ENCODE measurements at places on chromosomes 16 and 17.

DNA sequence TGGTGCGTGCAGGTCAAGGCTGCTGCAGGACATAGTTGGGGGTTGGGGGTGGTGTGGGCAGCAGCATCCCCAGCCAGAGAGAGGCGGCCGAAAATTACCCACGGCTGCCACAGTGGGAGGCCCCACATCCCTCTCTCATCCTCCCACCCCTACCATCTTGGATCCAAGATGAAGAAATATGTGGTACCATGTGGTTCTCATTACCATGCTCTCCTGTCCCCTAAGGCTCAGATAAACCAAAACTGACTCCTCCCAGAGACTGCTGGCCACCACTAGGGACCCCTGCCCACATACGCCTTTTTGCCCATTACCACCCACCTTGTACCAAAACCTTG is 120.4 kb downstream of the HIC1 start:
- no peak overlapping the region for H3K4me3 ChIP-seq
- peak overlapping the region; percentile 47 for H3K27ac ChIP-seq
- peaks cover 53% of the 10 kb centered on the region for H3K36me3 ChIP-seq
- H3K4me1 ChIP-seq: peaks cover 39% of the 10 kb centered on the region
- no peaks in the 10 kb centered on the region for H3K27me3 ChIP-seq
- no peak for DNase-seq

GRCh38 chr17:4313221-4314114 is 49.7 kb upstream of the ANKFY1 start:
- peaks cover 19% of the 10 kb centered on the region for H3K4me1 ChIP-seq
- H3K27me3 ChIP-seq: no peaks in the 10 kb centered on the region
- H3K4me3 ChIP-seq: no peak overlapping the region
- no peaks in the 10 kb centered on the region for H3K36me3 ChIP-seq
- H3K27ac ChIP-seq: no peak overlapping the region
- no peak for DNase-seq

- peak; percentile 43 for DNase-seq
- no peaks in the 10 kb centered on the region for H3K36me3 ChIP-seq
- H3K27ac ChIP-seq: no peak overlapping the region
- no peaks in the 10 kb centered on the region for H3K4me1 ChIP-seq
- peaks cover 3% of the 10 kb centered on the region for H3K27me3 ChIP-seq
Measured at GRCh38 chr16:71311553-71312158, 22.5 kb upstream of the CMTR2 start.

DNA sequence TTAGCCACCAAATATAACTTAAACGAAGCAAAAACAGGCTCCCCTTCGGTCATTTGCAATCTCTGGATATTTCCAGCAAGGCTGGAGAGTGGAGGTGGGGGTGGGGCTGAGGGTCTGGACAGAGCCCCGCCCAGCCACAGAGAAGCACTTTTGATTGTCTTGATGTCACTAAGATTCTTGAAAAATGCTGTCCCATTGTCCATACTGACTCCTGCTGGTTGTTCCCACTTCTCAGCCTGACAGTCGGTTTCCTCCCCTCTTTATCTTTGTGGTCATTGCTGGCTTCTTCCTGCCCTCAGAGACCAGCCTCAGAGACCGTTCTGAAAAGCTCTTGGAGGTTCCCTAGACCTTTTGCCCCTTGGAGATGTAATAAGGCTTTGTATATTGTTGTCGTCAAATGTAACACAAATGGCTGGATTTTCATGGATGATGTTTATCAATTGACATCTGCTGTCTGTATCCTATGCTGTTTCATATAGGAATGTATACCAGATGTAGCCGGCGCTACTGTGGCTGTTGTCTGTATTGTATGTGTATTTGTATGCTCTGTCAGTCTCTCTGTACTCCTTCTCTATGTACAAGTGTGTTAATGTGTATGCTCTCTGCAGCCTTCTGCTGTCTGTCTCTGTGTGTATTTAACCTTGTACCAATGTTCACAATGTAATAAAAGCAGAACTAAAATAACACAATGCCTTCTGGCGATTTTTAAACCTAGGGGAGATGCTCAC is 94.8 kb upstream of the DNAH9 start:
- H3K36me3 ChIP-seq: no peaks in the 10 kb centered on the region
- no peaks in the 10 kb centered on the region for H3K4me1 ChIP-seq
- no peaks in the 10 kb centered on the region for H3K27me3 ChIP-seq
- no peak for DNase-seq
- no peak overlapping the region for H3K4me3 ChIP-seq
- H3K27ac ChIP-seq: no peak overlapping the region

DNA sequence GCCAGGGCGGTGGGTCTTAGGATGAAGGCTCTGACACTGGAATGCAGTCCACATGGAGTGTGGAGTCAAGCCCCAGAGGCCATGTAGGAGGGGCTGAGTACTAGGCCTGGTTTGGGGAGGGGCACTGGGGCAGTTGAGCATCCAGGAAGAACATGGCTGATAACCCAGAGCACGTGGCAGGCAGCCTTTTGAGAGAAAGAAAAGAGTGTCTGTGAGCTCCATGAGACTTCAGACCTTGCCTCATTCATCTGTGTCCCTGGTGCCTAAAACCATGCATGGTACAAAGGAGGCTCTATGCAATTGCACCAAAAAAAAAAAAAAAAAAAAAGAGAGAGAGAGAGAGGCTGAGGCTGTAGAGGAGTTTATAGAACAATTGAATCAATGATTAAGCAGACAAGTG is 14.6 kb downstream of the SLC46A1 start:
- H3K27me3 ChIP-seq: no peaks in the 10 kb centered on the region
- H3K27ac ChIP-seq: no peak overlapping the region
- no peak overlapping the region for H3K4me3 ChIP-seq
- no peaks in the 10 kb centered on the region for H3K4me1 ChIP-seq
- peaks cover 35% of the 10 kb centered on the region for H3K36me3 ChIP-seq

DNA sequence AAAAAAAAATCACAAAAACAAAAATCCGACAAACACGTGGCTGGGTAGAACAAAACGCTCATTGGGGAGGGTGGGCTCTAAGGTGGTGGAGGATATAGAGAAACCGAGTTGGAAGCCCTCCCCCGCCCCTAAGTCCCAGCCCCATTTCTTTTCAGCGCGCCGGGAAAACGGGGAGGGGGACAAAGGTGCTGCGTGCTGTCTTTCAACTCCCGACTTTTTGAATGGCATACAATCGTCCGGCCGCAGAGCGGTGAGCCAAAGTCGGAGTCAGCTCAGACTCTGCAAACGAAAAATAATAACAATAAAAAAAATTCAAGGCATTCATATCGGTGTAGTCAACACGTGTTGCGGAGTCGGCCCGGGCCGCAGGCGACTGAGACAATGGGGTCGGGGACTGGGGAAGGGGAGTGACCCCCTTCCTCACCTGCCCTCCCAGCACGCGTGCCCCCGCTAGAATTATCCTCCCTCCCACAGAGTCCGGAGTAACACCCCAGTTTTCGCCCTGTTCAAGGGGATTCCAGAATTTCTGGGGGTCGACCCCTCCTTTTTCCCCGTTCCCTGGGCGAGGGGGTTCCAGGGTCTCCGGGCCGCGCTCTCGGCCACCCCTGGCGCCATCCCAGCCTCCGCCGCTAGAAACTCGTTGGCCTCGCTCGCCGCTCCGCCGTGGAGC is 1.7 kb upstream of the IGF2BP1 start:
- H3K36me3 ChIP-seq: peaks cover 1% of the 10 kb centered on the region
- H3K4me1 ChIP-seq: peaks cover 32% of the 10 kb centered on the region
- peak overlapping the region; percentile 16 for H3K4me3 ChIP-seq
- H3K27me3 ChIP-seq: peaks cover 85% of the 10 kb centered on the region

DNA sequence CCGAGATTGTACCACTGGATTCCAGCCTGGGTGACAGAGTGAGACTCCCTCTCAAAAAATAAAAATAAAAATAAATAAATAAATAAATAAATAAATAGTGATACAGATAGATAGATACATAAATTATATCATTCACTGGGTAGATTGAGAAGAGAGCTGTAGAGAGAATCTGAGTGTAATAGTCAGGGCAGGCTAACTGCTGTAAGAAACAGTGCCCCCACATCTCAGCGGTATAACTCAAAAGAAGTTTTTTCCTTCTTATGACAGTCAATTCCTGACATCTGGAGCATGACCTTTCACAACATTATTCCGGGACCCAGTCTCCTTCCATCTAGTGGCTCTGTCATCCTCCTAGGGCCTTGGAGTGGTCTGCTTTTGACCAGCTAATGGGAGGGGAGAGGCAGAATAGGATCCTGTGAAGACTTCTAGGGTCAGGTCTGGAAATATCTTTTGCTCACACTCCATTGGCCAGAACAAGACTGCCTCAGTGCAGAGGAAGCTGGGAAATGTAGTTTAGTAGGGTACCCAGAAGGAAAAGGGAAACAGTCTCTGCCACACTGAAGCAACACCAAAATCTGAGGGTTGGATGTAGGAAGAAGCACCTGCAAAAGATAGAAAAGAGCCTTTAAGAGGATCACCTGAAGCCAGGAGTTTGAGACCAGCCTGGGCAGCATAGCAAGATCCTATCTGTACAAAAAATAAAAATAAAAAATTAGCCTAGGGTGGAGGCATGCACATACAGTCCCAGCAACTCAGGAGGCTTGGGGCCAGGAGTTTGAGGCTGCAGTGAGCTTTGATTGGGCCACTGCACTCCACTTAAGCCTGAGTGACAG is 3.0 kb upstream of the QPRT start:
- DNase-seq: peak; percentile 33
- no peak overlapping the region for H3K27ac ChIP-seq
- peaks cover 18% of the 10 kb centered on the region for H3K36me3 ChIP-seq
- peaks cover 40% of the 10 kb centered on the region for H3K4me1 ChIP-seq

- peaks cover 58% of the 10 kb centered on the region for H3K4me1 ChIP-seq
- H3K27ac ChIP-seq: peak overlapping the region; percentile 98
- peaks cover 3% of the 10 kb centered on the region for H3K27me3 ChIP-seq
Measured at GRCh38 chr17:49358641-49359247, 3.3 kb downstream of the ZNF652 start.

GRCh38 chr17:81599719-81600486 is 37.0 kb downstream of the NPLOC4 start:
- peaks cover 7% of the 10 kb centered on the region for H3K4me1 ChIP-seq
- no peak overlapping the region for H3K27ac ChIP-seq
- no peaks in the 10 kb centered on the region for H3K27me3 ChIP-seq
- H3K4me3 ChIP-seq: no peak overlapping the region
- DNase-seq: no peak

GRCh38 chr17:550463-551180 is 164.0 kb downstream of the VPS53 start:
- H3K27me3 ChIP-seq: no peaks in the 10 kb centered on the region
- H3K27ac ChIP-seq: no peak overlapping the region
- H3K36me3 ChIP-seq: peaks cover 36% of the 10 kb centered on the region
- DNase-seq: no peak
- no peak overlapping the region for H3K4me3 ChIP-seq

DNA sequence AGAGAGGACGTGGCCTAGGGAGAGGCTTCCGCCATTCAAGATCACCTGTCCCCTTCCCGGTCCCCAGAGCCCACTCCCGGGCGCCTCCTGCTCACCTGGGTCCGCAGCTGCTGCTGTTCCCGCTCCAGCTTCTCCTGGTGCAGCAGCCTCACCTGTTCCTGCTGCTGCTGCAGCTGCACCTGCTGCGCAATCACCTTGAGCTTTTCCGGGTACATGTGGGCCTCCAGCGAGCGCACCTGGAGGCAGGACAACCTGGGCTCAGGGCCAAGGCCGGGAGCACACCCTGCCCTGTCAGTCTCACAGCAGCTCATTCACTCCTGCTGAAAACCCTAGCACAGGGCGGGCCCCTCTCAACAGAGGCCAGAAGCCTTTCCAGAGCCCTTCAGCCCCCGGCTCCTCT is 12.5 kb downstream of the TFAP4 start:
- H3K4me3 ChIP-seq: no peak overlapping the region
- no peaks in the 10 kb centered on the region for H3K27me3 ChIP-seq
- H3K4me1 ChIP-seq: peaks cover 11% of the 10 kb centered on the region
- DNase-seq: no peak
- no peak overlapping the region for H3K27ac ChIP-seq

DNA sequence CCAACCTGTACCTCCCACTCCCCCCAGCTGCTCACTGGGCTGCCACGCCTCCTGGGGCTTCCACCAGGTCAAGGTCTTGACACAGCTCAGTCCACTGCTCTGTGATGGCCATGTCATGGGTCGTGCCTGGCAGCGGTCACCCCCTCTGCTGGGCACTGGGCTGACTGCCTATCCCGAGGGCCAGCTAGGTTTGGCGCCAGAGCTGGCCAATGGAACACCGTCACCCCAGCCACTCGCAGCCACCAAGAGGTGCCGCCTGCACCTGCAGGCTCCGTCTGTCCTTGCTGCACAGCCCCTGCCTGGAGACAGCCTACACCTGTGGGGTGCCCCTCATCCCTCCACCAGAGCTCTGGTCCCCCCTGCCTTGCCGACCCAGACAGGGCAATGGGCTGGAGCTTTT is 4.5 kb upstream of the RAB40C start:
- no peak for DNase-seq
- peaks cover 4% of the 10 kb centered on the region for H3K27me3 ChIP-seq
- peaks cover 2% of the 10 kb centered on the region for H3K36me3 ChIP-seq
- H3K4me3 ChIP-seq: no peak overlapping the region
- H3K27ac ChIP-seq: no peak overlapping the region
- peaks cover 10% of the 10 kb centered on the region for H3K4me1 ChIP-seq

DNA sequence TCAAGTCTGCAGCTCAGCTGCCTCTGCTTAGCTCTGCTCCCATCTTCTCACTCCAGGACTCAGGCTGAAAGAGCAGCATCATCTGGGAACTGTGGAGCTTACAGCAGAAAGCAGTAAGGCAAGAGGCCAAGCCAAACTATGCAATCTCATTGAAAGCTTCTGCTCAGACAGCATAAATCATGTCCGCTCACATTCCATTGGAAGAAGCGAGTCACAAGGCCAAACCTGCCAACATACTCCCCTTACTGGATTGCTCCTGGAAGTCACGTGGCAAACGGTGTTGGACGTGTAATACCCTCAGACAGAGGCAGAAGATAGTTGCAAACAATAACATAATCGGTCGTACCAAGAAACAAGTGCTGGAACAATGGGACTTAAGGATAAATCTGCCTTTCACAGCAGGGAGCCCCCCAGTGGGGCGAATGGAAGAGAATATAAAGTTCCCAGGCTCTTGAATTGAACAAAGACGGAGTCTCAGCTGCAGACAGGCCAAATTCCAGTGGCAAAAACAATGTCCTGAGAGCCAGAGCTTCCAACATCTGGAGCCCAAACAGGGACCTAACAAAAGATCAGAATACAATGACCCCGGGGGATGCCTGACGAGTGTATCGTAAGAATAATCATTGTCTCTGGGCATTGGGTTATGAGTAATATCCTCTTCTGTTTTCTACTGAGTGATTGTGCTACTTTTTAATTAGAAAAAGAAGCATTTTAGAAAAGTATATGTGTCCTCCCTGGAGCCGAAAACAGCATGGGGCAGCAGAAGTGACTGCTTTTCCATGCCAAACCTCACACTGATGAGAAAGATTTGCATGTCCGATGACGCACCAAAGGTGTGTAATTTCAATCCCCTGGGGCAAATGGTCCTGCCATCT is 68.4 kb downstream of the CMC2 start:
- H3K4me1 ChIP-seq: no peaks in the 10 kb centered on the region
- H3K4me3 ChIP-seq: no peak overlapping the region
- H3K27me3 ChIP-seq: peaks cover 28% of the 10 kb centered on the region
- H3K36me3 ChIP-seq: no peaks in the 10 kb centered on the region

DNA sequence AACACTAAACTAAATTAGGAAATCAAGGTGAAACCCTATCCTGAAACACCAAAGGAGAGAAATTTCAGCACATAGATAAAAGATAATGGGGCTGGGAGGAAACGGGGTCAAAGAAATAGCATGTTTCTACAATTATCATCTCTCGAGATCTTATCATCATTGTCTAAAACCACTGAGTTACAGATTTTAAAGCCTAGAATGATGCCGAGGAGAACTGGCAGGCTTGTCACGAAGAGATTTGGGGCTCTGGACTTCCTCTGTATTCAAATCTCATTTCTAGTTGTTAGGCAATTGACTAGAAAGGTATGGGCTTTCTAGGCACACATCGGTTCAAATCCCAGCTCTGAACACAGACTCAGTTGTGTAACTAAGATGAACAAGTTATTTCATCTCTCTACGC is 9.3 kb downstream of the PDZD9 start:
- no peaks in the 10 kb centered on the region for H3K36me3 ChIP-seq
- DNase-seq: no peak
- H3K4me1 ChIP-seq: peaks cover 8% of the 10 kb centered on the region
- H3K27ac ChIP-seq: peak overlapping the region; percentile 35

Data from activated naive CD4-positive, alpha-beta T cell treated with anti-CD3 and anti-CD28 coated beads, Interleukin-2, amount 10 ng/mL, durations not matched to agents 7 days and 5 days (primary cell).